ENCODE measurements at places on chromosomes 7 and 10.

DNA sequence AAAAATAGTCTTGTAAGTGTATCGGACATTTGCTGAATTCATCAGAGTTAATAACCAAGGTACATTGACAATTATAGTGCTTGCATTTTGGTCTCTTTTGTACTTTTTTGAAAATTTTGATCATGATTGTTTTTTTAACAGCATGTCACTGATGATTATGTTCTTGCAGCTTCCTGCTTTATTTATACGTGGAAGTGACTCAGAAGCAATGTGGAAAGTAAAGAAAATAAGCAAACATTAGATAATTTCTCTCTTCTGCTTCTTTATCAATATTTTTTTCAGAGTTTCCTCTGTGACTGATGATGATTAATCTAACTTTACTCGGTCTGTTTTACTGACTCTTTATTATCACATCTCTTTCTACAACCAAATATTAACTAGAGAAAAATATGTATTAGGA lies 1351.9 kb downstream of the REEP3 start:
- no peak for ATAC-seq

- no peak for ATAC-seq
These were observed 224.5 kb upstream of the SEMA3E start for GRCh38 chr7:83873459-83873858.

- no peak for ATAC-seq
These were observed 14.9 kb downstream of the TNRC18 start for GRCh38 chr7:5408777-5409176.

GRCh38 chr10:19426034-19426433 lies 377.4 kb downstream of the MALRD1 start:
- ATAC-seq: no peak

- no peak for ATAC-seq
These were observed 336.8 kb downstream of the BBS9 start for GRCh38 chr7:33466203-33466602.

DNA sequence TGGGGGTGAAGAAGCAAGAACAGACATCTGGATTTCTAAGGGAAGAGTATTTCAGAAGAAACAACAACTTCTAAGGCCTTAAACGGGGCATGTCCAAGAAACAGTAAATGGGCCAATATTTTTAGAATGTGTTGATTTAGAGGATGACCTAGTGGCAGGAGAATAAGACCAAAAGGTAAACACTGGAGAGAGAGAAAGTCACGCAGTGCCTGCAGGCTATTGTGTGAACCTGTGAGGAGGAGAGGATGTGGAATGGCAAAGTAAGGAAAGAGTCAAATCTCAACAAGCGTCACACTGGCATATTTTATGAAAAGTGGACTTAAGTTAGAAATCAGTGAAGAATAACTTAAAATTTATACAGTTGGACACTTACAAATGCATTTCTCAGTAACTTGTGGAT lies 78.1 kb upstream of the EGFR start:
- ATAC-seq: no peak
